Naive thymus-derived CD4-positive, alpha-beta T cell (primary cell): ENCODE measurements at places on chromosomes 7 and 10. TPM values are rescaled to one million over a fixed set of nuclear protein-coding genes. Genes with fewer than 3 reads are reported as not detected.

Gene RNF148
- polyA plus RNA-seq: not detected

Gene KLF14
- polyA plus RNA-seq: not detected

Gene C10orf67
- polyA plus RNA-seq: not detected

Gene IDI2
- not detected for polyA plus RNA-seq

Gene GHITM
- polyA plus RNA-seq: 234 TPM

Gene PLEKHS1
- not detected for polyA plus RNA-seq

Gene GSTK1
- 470 TPM for polyA plus RNA-seq

Gene TECPR1
- 32.3 TPM for polyA plus RNA-seq

Gene SPAM1
- not detected for polyA plus RNA-seq

Gene OPN1SW
- not detected for polyA plus RNA-seq

Gene PLAC9
- not detected for polyA plus RNA-seq

Gene NRCAM
- 2.1 TPM for polyA plus RNA-seq

Gene AKR1C1
- polyA plus RNA-seq: not detected

Gene SHH
- polyA plus RNA-seq: not detected
